ENCODE measurements at places on chromosomes 7 and 10.

GRCh38 chr10:79224992-79225391, 122.3 kb upstream of the PPIF start:
- DNase-seq, result no peak

- DNase-seq, result no peak
Measured at GRCh38 chr7:101418694-101419093, 56.0 kb downstream of the COL26A1 start.

GRCh38 chr7:26675143-26675887, 189.1 kb downstream of the SKAP2 start:
- DNase-seq, result no peak

GRCh38 chr10:11910102-11910501, 86.9 kb downstream of the PROSER2 start:
- no peak for DNase-seq

DNA sequence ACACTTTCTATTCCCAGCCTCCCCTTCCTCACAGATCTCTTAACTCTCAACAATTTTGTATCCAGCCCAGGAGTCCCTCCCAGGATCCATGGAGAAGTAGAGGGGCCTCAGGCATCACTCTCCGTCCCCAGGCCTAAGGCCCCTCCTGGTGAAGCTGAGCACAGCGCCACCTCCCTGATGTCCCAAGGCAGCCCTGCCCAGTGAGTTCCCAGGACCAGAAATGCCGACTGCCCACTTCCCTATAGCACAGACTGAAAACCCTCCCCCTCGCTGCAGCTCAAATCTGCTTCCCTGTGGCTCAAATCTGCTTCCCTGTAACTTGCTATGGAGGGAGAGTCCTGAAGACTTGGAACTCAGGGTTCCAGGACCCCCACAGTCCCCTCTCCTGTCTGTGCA, 35.6 kb downstream of the YKT6 start:
- DNase-seq, result no peak

Data from right lung (tissue), 10 donors.